ENCODE measurements at places on chromosomes 3 and 15.

DNA sequence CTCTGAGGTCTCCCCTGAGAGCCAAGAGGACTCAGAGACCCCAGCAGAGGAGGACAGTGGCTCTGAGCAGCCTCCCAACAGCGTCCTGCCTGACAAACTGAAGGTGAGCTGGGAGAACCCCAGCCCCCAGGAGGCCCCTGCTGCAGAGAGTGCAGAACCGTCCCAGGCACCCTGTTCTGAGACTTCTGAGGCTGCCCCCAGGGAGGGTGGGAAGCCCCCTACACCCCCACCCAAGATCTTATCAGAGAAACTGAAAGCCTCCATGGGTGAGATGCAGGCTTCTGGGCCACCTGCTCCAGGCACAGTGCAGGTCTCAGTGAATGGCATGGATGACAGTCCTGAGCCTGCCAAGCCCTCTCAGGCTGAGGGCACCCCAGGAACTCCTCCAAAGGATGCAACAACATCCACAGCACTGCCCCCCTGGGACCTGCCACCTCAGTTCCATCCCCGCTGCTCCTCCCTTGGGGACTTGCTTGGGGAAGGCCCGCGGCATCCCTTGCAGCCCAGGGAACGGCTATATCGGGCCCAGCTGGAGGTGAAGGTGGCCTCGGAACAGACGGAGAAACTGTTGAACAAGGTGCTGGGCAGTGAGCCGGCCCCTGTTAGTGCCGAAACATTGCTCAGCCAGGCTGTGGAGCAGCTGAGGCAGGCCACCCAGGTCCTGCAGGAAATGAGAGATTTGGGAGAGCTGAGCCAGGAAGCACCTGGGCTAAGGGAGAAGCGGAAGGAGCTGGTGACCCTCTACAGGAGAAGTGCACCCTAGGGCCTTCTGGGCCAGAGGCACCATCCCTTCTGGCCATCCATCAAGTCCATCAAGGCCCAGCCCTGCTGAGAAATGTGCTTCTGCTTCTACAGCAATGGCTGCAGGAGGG lies 23.6 kb downstream of the PLEKHO2 start:
- no peak for DNase-seq

DNA sequence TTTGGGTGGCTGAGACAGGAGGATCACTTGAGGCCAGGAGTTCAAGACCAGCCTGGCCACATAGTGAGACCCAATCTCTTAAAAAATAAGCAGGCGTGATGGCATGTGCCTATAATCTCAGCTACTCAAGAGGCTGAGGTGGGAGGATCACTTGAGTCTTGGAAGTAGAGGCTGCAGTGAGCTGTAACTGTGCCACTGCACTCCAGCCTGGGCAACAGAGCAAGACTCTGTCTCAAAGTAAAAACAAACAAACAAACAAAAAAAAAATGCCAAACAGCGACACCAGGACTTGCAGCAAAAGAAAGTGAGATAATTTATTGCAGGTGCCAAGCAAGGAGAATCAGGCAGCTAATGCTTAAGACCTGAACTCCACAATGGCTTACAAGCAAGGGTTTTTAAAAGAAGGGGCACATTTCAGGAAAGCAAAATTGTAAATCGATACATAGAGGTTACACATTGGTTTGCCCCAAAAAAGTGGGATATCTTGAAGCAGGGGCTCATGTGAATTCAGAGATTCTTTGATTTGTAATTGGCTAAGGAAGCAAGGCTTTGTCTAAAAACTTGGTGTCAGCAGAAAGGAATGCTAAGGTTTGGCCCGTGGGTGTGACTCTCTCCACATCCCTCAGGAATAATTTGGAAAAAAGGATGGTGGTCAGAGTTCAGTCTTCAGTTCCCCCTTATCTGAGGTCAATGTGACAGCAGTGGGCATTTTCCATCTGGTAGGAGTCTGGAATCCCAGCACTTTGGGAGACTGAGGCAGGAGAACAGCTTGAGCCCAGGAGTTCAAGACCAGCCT lies 5.2 kb upstream of the MPI start:
- no peak for DNase-seq

GRCh38 chr15:28098766-28099554 lies at the start of gene OCA2:
Gene OCA2, minus strand, starts transcription at chr15:28099315. Its CDS starts 17,441 bp downstream, at chr15:28081874.
- DNase-seq: peak; percentile 45

DNA sequence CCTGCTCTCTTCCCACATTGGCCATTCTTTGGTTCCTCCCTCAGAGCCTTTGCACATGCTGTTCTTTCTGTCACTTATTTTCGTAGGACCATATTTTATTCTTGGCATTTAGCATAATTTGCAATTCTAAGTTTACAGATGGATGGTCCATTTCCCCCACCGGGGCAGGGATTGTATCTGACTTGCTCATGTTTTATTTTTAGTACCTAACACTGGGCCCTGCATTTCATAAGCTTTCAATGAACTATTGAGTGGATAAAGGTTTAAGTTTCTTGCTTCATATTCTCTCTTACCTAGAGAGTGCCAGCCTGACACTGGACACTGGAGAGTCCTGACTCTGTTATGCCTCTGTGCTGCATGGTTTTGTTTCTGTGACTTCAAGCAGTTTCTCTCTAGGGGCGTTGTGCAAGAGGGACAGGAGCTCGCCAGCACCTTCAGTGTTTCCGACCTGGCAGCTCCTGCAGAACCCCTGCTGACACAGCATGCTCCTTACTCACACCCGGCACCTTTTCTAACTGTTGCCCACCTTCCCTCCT lies 87.4 kb downstream of the FLNB start:
- DNase-seq: no peak

- DNase-seq: no peak
Measured at GRCh38 chr3:67176396-67176795, 178.3 kb downstream of the KBTBD8 start.
